Retina (tissue), 1 donor: ENCODE measurements at places on chromosomes 4 and X.

DNA sequence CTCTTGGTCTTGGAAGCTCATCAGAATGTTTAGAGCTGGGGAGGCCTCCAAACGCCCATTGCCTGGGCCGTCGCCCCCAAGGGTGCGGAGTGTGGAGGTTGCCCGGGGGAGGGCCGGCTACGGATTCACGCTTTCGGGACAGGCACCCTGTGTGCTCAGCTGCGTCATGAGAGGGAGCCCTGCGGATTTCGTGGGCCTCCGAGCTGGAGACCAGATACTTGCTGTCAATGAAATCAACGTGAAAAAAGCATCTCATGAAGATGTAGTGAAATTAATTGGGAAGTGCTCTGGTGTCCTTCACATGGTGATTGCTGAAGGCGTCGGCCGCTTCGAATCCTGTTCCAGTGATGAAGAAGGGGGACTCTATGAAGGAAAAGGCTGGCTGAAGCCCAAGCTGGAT lies 23.3 kb downstream of the RGS12 start:
- no peak for DNase-seq

DNA sequence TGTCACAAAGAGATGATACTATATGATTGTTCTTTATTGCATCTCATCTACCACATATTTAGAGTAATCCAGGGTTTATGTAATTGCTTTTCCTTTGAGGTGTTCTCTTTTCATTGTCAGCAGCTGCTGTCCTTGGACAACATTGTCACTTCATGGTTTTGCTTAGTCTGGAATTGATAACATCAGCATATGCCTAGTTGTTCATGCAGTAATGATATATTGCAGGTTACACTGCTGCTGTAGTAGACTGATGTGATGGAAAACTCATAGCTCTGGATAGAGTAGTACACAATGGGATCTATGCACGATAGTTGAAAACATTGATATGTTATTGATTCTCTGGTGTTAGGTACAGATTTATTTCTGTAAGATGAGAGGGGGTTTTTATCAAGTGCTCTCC lies 13.7 kb downstream of the NEIL3 start:
- no peak for DNase-seq

DNA sequence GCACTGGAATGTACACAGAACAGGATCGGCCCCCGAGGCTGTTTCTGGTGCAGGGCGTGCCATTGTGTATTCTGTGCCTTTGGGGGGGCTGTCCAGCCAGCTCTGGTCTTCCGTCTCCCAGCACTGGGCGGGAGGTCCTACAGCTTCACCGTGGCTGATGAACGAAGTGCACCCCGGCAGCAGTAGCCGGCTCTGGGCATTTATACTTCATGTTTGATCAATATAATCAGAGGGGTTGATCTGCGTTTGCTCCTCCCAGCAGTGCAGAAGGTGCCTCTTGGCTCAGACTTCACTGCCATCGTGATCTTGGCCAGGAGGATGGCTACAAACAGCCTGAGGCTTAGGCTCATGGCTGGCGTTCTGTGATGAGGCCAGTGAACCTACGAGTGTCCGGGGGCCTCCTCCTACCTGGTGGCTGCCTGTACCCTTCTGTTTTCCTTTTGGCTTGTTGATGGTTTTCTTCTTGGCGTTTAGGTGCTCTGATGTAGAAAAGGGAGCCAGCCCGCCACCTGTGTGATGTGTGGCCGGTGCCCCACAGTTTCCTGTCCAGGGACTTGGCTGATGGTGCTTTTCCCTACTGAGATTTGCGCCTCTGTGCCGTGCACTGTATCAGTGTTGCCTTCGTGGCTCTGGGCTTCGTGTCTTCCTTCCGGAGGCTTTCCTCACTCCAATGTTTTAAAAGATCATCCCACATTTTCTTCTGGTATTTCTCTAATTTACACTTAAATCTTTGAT lies 31.2 kb upstream of the HGFAC start:
- no peak for DNase-seq

DNA sequence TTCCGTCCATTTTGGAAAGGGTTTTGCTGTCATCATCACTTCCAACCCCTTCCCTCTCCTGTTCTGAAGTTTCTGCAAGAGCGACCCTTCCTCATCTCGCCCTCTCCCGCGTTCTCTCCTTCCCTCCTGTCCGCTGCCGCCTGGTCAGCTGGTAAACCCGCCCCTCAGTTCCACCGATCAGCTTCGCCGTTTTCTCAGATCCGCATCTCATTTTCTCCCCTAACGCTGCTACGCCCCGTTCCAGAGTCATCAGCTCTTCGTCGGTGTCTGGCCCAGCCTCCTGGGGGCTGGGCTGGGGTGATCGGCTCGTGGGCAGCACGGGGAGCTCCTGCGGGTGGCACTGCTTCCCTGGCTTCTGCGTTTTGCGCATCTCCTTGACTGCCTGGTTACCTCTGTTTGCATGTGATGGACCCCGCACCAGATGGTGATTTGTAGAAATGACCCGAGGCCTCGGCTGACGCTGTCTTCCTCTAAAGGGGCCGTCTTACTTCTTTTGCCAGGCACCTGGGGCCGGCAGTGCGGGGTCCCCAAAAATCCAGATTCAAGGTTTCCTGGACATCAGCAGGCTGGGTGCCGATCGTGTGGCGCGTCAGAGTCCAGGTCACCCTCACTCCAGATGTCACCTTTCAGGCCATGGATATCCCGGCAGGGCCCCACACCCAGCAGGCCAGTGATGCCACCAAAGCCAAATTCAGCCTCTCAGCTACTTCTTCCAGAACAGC lies 13.4 kb downstream of the CTBP1 start:
- DNase-seq = no peak

DNA sequence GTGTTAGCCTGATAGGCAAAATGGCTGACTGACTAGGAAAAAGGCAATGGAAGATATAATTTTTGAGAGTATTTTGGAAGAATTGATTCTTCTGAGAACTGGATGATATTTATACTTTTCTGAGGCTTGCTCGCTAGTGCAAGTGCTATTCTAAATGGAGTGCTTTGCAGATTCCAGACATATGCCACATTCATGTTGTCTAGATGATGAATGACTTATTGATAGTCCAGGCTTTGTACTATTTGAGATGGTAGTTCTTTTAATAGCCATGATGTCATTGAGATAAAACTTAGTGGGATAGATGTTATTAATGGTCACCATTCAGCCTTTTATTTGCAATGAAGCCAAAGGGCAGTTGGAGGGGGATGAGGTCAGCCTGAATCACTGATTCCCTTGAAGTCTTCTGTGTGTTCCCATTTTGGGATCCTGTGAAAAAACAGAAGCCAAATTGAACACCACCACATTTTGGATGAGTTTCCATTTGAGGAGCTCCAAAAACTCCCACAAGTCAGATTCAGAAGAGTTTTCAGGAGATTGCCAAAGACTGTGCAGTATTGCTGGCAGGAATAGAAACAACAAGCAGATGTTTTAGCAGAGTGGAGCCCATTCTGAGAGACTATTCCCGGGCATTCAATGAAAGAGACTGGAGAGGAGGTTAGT lies 184.1 kb downstream of the IL1RAPL2 start:
- DNase-seq = no peak

GRCh38 chr4:173231916-173232315 lies 63.3 kb downstream of the GALNT7 start:
- DNase-seq = no peak

GRCh38 chr4:13570916-13571315 lies 26.6 kb upstream of the NKX3-2 start:
- DNase-seq = no peak

DNA sequence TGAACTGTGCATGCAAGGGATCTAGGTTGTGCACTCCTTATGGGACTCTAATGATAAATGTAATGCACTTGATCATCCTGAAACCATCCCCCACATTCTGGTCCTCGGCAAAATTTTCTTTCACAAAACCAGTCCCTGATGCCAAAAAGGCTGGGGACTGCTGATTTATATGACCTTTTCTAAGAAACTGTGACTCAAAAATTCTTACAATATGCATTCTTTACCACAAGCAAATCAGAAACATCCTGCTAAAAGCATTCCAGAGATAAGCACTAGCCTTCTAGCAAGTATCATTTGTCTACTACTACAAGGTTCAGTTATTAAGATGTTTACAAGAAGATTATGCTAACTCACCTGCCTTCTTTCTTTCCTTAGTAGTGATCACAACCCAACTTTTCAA lies 166.5 kb upstream of the PCDH7 start:
- DNase-seq = no peak

DNA sequence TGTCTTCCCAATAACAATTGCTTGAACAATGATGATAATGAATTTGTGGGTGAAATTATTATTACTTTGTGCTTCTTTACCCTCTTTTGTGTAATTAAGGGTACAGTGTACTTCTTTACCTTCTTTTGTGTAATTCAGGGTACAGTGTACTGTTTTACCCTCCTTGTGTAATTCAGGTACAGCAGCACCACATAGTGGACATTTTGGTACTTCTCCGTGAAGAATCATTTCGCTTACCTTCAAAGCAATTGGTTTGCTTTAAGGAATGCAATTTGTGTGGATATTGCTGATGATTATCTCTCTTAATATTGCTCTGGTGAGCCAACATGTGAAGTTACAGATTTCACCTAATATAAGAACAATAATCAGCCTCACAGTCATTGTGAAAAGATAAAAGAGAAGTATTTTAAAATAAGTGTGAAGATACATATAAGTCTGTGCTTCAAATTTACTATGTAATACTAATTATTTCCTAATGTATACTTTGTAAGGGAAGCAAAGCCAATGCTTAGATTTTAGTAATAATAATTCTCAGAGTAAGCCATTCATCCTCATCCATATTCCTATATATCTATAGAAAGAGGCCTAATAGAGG lies 27.2 kb upstream of the SEC24B start:
- peak; percentile 33 for DNase-seq

GRCh38 chrX:16997313-16997712 lies 50.9 kb downstream of the REPS2 start:
- no peak for DNase-seq

- no peak for DNase-seq
Observed at GRCh38 chr4:42088386-42088785, 64.1 kb downstream of the BEND4 start.

DNA sequence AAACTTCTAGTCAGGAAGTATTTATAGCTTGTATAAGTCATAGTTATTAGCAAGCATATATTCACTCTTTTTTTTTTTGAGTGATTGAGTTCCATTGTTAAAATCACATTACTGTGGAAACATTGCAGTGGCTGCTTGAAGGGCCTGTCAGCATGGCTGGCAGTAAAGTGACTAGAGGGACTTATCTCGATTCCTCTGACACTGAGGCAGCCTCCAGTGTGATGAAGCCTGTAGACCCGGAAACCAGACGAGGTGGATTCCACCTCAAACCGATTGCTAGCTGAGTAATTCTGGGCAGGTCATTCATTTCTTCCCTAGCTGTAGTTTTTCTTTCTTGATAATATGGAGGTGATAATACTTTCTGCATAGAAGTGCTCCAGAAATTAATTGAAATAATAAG lies 4.7 kb downstream of the FAM149A start:
- no peak for DNase-seq

DNA sequence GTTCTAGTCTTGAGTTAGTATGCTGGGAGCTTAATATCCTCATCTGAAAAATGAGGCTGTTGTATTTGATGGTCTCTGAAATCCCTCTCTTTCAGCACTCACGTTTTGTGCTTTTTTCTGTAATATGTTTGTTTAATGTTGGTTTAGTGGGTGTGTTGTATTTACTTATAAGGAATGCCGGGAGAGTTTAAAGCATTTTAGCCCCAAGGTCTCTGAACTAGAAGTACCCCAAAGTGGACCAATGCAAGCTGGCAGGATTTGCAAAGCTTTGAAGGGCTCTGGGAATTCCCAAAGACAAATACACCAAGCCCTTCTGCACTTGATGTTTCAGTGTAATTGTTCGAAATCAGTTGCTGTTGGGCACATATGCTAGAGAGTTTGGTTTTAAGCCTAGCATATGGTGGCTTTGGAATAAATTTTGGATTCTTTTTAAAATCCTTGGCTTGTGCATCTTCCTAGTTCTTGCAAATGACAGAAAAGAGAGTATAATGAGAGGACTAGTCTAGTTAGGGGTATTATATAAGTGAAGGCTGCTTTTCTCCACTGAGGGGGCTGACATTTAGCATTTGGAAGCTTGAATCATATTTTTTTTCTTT lies 371.4 kb upstream of the BOD1L1 start:
- no peak for DNase-seq

- no peak for DNase-seq
Observed at GRCh38 chrX:10110984-10111363, 45.8 kb upstream of the CLCN4 start.
